A673 (cell line): ENCODE measurements at places on chromosomes 4 and X. TPM values are rescaled to one million over a fixed set of nuclear protein-coding genes. Genes with fewer than 3 reads are reported as not detected.
A peak's percentile ranks its signal among the peaks of the same experiment; 100 is the strongest.

DNA sequence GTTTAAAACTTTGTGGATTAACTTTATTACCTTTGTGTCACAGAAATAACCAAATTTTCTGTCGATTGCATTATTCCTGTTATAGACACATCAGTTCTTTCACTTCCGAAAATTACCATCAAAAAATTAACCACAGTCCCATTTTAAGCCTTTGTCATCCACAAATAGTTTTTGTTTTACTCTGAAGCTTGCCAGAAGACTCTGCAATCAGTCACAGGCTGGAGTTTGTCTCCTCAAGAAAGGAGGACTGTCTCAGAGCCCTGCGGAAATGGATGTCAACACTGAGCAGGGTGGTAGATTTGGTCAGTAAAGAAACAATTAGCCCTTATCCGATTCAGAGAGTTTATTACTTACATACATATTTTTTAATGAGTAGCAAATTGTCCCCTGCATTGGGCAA is 20.1 kb upstream of the TCEAL4 start:
- no peaks in the 10 kb centered on the region for H3K4me1 ChIP-seq
- no peak overlapping the region for H3K27ac ChIP-seq

DNA sequence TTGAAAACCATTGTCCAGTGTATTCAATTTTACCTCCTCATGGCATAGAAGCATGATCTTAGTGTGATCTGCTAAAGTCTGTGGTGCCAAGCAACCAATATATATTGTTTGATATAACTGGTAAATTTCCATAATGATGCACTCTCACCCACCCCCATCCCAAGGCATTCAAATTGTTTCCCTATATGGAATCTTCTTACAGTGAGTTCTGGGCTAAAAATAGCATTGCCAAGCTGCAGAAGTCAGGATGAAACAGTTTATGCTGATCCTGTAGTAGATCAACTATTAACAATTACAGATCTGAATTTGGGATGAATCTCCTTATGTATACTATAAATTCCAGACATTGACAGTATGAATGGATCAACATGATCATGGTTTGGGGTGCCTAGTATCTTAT is 20.9 kb downstream of the FGF13 start:
- peak; percentile 2 for DNase-seq
- no peak overlapping the region for H3K4me3 ChIP-seq
- no peaks in the 10 kb centered on the region for H3K27me3 ChIP-seq
- peaks cover 3% of the 10 kb centered on the region for H3K4me1 ChIP-seq
- no peak overlapping the region for H3K27ac ChIP-seq

DNA sequence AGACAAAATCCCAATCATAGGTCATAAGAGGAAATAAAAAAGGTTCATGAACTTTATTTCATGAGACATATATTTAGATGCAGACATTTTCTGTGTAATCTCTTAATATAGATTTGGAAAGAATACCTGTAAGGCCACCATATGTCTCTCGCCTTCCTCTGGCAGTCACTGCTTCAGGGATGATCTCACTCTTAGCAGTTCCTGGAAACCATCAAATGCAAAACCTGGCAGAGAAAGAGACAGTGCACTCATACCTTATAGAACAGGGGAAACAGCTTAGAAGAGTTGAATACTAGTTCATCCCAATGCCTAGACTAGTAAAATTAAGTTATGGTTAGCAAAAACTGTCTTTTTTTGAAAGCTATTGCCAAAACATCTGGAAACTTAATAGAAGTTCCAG is 243.3 kb downstream of the GASK1B start:
- no peak overlapping the region for H3K27ac ChIP-seq
- H3K36me3 ChIP-seq: no peaks in the 10 kb centered on the region
- no peaks in the 10 kb centered on the region for H3K4me1 ChIP-seq

DNA sequence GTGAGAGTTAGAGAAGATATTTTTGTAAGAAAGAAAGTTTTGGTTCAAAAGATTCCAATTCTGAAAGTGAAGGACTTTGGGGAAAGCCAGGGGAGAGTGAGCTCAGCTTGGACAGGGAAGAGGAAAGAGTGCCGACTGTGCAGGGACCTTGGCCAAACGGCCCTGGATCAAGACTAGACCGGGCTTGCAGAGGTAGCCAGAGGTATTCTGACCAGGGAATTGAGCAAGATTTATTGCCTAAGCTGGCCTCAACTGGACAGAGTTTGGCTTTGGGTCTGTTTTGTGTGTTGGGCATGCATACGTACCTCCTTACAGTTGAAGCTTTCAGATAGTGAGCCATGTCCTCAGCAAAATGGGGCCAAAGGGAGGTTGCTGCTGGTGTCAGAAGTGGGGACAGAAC is 11.6 kb downstream of the PLAC1 start:
- H3K36me3 ChIP-seq: no peaks in the 10 kb centered on the region
- DNase-seq: no peak
- H3K4me3 ChIP-seq: no peak overlapping the region
- no peaks in the 10 kb centered on the region for H3K27me3 ChIP-seq
- no peaks in the 10 kb centered on the region for H3K4me1 ChIP-seq

DNA sequence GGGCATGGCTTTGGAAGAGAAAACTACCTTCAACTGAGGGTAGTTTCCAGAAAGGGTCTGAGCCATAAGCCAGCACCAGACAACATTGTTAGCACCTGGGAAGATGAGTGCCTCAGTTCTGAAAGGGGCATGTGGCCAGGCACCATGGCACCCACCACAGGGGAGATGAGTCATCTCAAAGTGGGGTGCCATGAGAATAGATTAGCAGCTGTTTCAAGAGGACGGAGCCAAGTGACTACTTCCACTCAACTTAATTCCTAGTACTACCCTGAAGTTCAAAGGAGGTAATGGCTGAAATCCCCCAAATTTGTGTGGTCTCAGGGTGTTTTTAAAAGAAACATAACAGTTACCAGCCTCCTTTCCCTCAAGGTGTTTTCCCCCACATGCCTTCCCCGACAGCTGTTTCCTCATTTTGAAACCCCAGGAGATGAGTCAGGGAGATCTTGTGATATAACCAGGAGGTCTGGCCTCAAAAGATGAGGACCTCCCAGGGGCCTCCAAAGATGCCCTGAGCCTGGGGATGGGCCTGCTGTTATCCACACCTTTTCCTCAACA is 27.8 kb upstream of the FTHL17 start:
- H3K4me1 ChIP-seq: no peaks in the 10 kb centered on the region
- H3K4me3 ChIP-seq: no peak overlapping the region
- H3K27me3 ChIP-seq: no peaks in the 10 kb centered on the region
- DNase-seq: no peak
- H3K27ac ChIP-seq: no peak overlapping the region
- H3K36me3 ChIP-seq: no peaks in the 10 kb centered on the region

GRCh38 chr4:38752372-38752940 is 30.3 kb downstream of the TLR10 start:
- DNase-seq: no peak
- H3K27ac ChIP-seq: peak overlapping the region; percentile 2
- H3K27me3 ChIP-seq: no peaks in the 10 kb centered on the region
- H3K4me3 ChIP-seq: no peak overlapping the region
- no peaks in the 10 kb centered on the region for H3K36me3 ChIP-seq
- H3K4me1 ChIP-seq: peaks cover 9% of the 10 kb centered on the region

GRCh38 chr4:138740816-138741745 is 274.5 kb upstream of the NOCT start:
- H3K4me1 ChIP-seq: no peaks in the 10 kb centered on the region
- DNase-seq: no peak
- no peak overlapping the region for H3K4me3 ChIP-seq
- no peak overlapping the region for H3K27ac ChIP-seq
- no peaks in the 10 kb centered on the region for H3K27me3 ChIP-seq
- H3K36me3 ChIP-seq: no peaks in the 10 kb centered on the region

GAGE12H gene
- not detected in 2 replicates for total RNA-seq
